ENCODE measurements at places on chromosomes 12 and 14.

DNA sequence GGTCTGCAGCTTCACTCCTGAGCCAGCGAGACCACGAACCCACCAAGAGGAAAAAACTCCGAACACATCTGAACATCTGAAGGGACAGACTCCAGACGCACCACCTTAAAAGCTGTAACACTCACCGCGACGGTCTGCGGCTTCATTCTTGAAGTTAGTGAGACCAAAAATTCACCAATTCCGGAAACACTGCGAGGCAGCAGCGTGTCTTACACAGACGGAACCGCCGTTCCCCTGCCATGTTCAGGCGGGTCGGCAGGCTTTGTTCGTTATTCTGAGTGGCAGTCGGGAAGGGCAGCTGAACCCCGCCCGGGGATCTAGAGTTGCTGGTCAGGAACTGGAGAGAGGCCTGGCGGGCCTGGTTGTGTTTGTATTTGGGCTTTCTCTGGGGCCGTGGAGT is 20.3 kb upstream of the LPCAT3 start:
- H3K27me3 ChIP-seq: no peaks in the 10 kb centered on the region
- no peak for DNase-seq
- H3K27ac ChIP-seq: no peak overlapping the region
- H3K36me3 ChIP-seq: no peaks in the 10 kb centered on the region

- peak overlapping the region; percentile 96 for H3K4me3 ChIP-seq
- peaks cover 79% of the 10 kb centered on the region for H3K36me3 ChIP-seq
- peaks cover 89% of the 10 kb centered on the region for H3K4me1 ChIP-seq
- H3K27me3 ChIP-seq: no peaks in the 10 kb centered on the region
- DNase-seq: peak; percentile 43
These were observed 5.9 kb downstream of the RESF1 start for GRCh38 chr12:31965090-31965489.

GRCh38 chr14:44505588-44505987 is 1.5 kb downstream of the FSCB start:
- no peak for DNase-seq
- no peak overlapping the region for H3K4me3 ChIP-seq
- H3K27me3 ChIP-seq: no peaks in the 10 kb centered on the region
- H3K4me1 ChIP-seq: no peaks in the 10 kb centered on the region

- H3K4me1 ChIP-seq: peaks cover 2% of the 10 kb centered on the region
- H3K4me3 ChIP-seq: no peak overlapping the region
- peaks cover 10% of the 10 kb centered on the region for H3K36me3 ChIP-seq
- no peaks in the 10 kb centered on the region for H3K27me3 ChIP-seq
- no peak for DNase-seq
These were observed 7.5 kb downstream of the IKBIP start for GRCh38 chr12:98637068-98637467.

GRCh38 chr14:56754921-56755320 is 55.4 kb downstream of the OTX2 start:
- H3K27me3 ChIP-seq: peaks cover 14% of the 10 kb centered on the region
- no peaks in the 10 kb centered on the region for H3K36me3 ChIP-seq
- no peak for DNase-seq
- H3K27ac ChIP-seq: no peak overlapping the region
- H3K4me3 ChIP-seq: no peak overlapping the region

DNA sequence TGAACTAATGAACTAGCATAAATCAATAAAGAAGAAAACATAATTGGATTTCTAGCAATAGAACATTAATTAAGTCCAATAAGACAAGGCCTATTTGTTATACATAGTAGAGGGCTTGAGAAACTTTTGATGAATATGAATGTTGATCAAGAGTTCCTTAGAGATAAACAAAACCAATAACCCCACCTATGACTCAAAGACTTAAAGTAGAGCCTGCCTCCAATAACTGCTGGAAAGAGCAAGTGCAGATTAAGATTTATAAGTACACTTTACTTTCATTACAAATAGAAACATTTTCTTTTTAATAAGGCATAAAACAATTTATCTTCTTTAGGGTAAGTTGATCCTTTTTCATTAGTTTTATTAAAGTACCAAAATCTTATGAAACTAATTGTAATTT is 185.7 kb downstream of the SRGAP1 start:
- DNase-seq: no peak
- no peaks in the 10 kb centered on the region for H3K36me3 ChIP-seq
- H3K27ac ChIP-seq: no peak overlapping the region
- H3K27me3 ChIP-seq: no peaks in the 10 kb centered on the region
- H3K4me3 ChIP-seq: no peak overlapping the region
- no peaks in the 10 kb centered on the region for H3K4me1 ChIP-seq

GRCh38 chr12:19125325-19125724 is 4.2 kb upstream of the PLEKHA5 start:
- no peak for DNase-seq
- peak overlapping the region; percentile 29 for H3K4me3 ChIP-seq

DNA sequence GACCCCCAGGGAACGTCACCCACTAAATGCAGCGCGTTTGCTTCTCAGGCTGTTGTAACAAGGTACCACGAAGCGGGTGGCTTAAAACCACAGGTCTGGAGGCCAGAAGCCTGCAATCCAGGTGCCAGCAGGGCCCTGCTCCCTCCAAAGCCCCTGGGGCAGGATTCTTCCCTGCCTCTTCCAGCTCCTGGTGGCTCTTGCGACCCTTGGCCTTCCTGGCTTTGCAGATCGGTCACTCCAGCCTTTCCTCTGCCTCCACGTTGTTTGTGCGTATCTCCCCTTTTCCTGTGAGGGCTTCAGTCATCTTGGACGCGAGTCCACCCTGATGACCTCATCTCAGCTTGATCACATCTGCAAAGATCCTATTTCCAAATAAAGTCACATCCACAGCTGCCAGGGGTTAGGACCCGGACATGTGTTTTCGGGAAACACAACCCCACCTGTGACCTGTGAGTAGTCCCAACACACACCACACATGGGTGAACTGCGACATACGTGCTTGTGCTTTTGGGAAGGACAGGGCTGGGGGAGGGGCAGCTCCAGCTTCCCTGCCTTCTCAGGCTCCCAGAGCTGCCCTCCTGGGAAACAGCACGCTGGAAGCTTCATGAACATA is 114.5 kb upstream of the NCOR2 start:
- DNase-seq: no peak
- peaks cover 39% of the 10 kb centered on the region for H3K27me3 ChIP-seq
- no peak overlapping the region for H3K27ac ChIP-seq
- no peak overlapping the region for H3K4me3 ChIP-seq
- H3K4me1 ChIP-seq: peaks cover 7% of the 10 kb centered on the region
- no peaks in the 10 kb centered on the region for H3K36me3 ChIP-seq

- peaks cover 2% of the 10 kb centered on the region for H3K4me1 ChIP-seq
- no peaks in the 10 kb centered on the region for H3K27me3 ChIP-seq
- DNase-seq: no peak
- H3K4me3 ChIP-seq: no peak overlapping the region
- H3K27ac ChIP-seq: no peak overlapping the region
- no peaks in the 10 kb centered on the region for H3K36me3 ChIP-seq
These were observed 20.1 kb downstream of the NID2 start for GRCh38 chr14:52048641-52049204.

DNA sequence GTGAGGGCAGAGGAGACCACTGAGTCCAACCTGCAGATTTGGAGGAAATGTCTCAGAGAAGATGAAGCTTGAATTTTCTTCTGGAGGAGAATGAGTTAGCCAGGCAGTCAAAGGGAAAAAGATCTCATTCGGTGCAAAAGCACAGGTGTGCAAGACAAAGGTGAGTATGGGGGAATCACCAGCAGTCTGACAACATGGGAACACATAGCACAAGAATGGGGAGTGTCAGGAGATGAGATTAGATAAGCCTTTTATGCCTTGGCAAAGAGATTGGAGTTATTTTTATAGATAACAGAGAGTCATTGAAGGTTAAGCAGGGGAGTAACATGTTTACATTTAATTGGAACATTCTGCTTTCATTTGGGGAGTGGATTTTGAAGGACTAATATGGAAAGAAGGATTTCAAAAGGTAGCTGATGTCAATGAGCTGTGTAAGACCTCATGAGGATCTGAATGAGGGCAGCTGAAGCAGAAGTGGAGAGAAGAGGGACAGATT is 171.3 kb upstream of the NTF3 start:
- DNase-seq: no peak
- no peak overlapping the region for H3K4me3 ChIP-seq
- H3K36me3 ChIP-seq: no peaks in the 10 kb centered on the region
- H3K27me3 ChIP-seq: no peaks in the 10 kb centered on the region

GRCh38 chr12:13697973-13698372 is 283.4 kb downstream of the GRIN2B start:
- H3K27me3 ChIP-seq: no peaks in the 10 kb centered on the region
- no peak overlapping the region for H3K4me3 ChIP-seq
- H3K27ac ChIP-seq: no peak overlapping the region
- DNase-seq: no peak

DNA sequence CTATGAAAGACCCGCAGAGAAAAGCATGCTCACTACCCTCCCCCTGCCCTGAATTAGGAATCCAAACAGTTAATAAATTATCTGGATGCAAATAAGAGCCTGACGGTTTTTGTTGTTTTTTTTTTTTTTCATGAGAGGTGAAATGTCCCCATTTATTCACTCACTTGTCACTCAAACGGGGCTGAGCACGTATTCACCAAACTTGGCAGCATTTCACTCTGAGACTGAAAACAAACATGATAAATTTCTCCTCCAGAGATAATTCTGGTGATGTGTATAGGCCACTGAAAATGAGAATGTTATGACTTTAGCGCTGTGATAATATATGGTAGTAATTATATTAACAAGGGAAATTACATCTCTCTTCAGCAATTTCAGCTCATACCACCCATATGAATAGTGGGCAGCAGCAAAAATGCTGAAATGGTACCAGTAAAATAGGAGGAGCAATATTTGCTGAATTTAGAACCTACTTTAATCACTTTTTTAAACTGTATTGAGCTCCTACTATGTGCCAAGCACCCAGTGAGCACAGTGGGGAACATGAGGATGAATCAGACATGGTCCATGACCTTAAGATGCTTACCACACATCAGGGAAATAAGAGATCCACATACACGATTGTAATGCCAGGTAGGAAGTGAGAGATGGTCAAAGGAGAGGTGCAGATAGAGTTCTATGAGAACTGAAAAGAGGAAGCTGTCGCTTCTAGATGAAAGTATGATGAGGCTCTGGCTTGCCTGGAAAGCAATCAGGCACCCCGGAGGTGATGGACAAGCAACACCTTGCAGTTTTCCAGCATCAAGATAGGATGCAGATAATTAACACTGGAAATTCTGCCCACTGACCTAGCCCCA is 286.5 kb upstream of the TMPO start:
- H3K27ac ChIP-seq: no peak overlapping the region
- H3K36me3 ChIP-seq: no peaks in the 10 kb centered on the region
- H3K27me3 ChIP-seq: peaks cover 28% of the 10 kb centered on the region
- no peak overlapping the region for H3K4me3 ChIP-seq

GRCh38 chr14:54475911-54476310 is 12.9 kb downstream of the GMFB start:
- no peak overlapping the region for H3K4me3 ChIP-seq
- H3K27me3 ChIP-seq: no peaks in the 10 kb centered on the region
- peaks cover 4% of the 10 kb centered on the region for H3K4me1 ChIP-seq
- no peak for DNase-seq

DNA sequence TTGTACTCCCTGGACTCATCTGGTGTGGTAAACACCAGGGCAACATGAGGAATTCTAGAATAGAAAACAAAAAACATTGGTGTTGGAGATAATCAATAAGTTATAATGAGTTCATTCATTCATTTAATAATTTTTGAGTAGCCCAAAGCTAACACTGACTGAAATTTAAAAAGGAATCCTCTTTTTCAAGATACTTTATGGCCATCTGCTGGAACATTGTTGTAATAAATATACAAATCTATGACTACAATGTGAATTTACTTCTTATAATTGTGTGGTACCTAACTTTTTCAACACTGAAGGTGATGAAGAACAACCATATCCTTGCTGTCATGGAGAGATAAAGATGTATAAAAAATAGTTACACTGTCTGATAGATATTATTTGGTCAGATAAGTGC is 687.3 kb upstream of the MIS18BP1 start:
- H3K27ac ChIP-seq: no peak overlapping the region
- DNase-seq: no peak
- no peaks in the 10 kb centered on the region for H3K4me1 ChIP-seq
- H3K4me3 ChIP-seq: no peak overlapping the region
- H3K36me3 ChIP-seq: no peaks in the 10 kb centered on the region

GRCh38 chr14:23722675-23723074 is 86.5 kb downstream of the DHRS2 start:
- H3K36me3 ChIP-seq: no peaks in the 10 kb centered on the region
- no peak overlapping the region for H3K4me3 ChIP-seq
- no peaks in the 10 kb centered on the region for H3K27me3 ChIP-seq
- DNase-seq: no peak

DNA sequence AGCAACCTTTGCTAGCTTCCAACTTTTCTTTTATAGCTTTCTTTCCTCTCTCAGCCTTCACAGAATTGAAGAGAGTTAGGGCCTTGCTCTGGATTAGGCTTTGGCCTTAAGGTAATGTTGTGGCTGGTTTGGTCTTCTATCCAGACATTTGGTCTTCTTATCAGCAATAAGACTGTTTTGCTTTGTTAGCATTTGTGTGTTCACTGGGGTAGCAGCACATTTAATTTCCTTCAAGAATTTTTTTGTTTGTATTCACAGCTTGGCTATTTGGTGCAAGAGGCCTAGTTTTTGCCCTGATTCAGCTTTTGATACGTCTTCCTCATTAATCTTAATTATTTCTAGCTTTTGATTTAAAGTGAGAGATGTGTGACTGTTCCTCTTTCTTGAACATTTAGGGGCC is 130.8 kb downstream of the RAD51B start:
- no peaks in the 10 kb centered on the region for H3K36me3 ChIP-seq
- no peaks in the 10 kb centered on the region for H3K27me3 ChIP-seq
- no peaks in the 10 kb centered on the region for H3K4me1 ChIP-seq

- no peak for DNase-seq
- H3K27me3 ChIP-seq: peaks cover 84% of the 10 kb centered on the region
- H3K4me3 ChIP-seq: no peak overlapping the region
- H3K27ac ChIP-seq: no peak overlapping the region
- peaks cover 3% of the 10 kb centered on the region for H3K36me3 ChIP-seq
- H3K4me1 ChIP-seq: peaks cover 12% of the 10 kb centered on the region
These were observed 6.8 kb downstream of the HRK start for GRCh38 chr12:116874324-116874995.

DNA sequence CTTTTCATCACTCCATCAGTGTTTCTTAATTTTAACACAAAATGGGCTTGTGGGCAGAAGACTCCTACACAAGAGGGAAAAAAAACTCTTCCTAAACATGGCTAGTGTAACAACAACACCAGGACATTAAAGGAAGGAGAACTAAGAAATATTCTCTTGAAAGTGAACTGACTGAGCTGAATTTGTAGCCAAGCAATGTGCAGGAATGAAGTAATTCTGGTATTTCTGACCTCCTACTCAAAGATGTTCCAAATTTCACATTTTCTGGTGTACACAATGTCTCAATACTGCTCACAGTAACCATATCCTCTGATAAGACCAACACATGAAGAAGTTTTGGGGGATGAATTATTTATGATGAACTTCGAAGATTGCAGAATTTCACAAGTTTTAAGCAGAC is 357.3 kb downstream of the DUSP6 start:
- no peak overlapping the region for H3K4me3 ChIP-seq
- H3K27me3 ChIP-seq: peaks cover 42% of the 10 kb centered on the region
- no peaks in the 10 kb centered on the region for H3K36me3 ChIP-seq
- no peak overlapping the region for H3K27ac ChIP-seq
- DNase-seq: no peak

Measured in effector memory CD8-positive, alpha-beta T cell (primary cell).